ENCODE measurements at places on chromosomes 5 and 9. TPM values are rescaled to one million over a fixed set of nuclear protein-coding genes. Genes with fewer than 3 reads are reported as not detected.

Gene MCTP1
- 3.7 TPM for polyA plus RNA-seq

Gene PRRX2
- 5.8 TPM for polyA plus RNA-seq

Gene GPRIN1
- polyA plus RNA-seq, result 4.4 TPM

Gene CARD6
- polyA plus RNA-seq, result 0.32 TPM

Gene PRLR
- polyA plus RNA-seq, result 0.31 TPM

Gene SH3GLB2
- polyA plus RNA-seq, result 22.8 TPM

Gene MSX2
- polyA plus RNA-seq, result 0.37 TPM

Gene MARCOL
- not detected for polyA plus RNA-seq
